ENCODE measurements at places on chromosomes 5 and 9.

- DNase-seq, result no peak
Observed at GRCh38 chr5:120684749-120685415, 220.8 kb downstream of the PRR16 start.

- DNase-seq, result no peak
Observed at GRCh38 chr5:14523243-14524034, 58.2 kb upstream of the OTULINL start.

DNA sequence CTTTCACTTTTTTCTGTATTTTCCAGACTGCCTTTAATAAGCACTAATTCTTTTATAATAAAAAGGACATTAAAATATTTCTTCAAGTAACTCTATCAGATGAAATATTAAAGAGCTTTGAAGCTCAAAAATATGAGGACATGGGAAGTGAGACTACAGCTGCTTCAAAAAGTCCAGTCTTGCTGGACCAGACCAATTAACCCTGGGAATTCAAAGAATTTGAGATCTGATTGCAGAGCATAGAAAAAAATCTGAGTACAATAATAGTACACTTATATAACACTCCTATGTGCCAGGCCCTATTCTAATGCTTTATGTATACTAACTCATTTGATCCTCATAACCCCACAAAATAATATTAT lies 9.8 kb downstream of the TMEM245 start:
- no peak for DNase-seq

- no peak for DNase-seq
Observed at GRCh38 chr5:33008751-33009418, 297.8 kb downstream of the NPR3 start.

DNA sequence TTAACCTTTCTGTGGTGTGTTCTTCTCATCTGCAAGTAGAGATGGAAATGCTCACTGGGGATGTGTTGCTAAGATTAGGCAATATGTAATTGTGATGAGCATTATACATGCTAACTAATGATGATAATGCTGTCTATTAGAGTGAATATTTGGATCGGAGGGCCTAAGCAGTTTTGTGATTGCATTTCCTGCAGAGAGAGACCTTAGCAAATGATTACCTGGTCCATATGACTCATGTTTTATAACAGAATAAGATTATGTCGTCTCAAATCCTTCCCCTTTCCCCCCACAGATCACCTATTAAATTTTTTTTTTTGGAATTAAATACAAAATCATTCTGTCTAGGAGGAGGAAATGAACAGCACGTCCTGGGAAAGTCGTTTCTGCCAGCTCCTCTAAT lies 82.7 kb downstream of the IZUMO3 start:
- DNase-seq, result no peak

DNA sequence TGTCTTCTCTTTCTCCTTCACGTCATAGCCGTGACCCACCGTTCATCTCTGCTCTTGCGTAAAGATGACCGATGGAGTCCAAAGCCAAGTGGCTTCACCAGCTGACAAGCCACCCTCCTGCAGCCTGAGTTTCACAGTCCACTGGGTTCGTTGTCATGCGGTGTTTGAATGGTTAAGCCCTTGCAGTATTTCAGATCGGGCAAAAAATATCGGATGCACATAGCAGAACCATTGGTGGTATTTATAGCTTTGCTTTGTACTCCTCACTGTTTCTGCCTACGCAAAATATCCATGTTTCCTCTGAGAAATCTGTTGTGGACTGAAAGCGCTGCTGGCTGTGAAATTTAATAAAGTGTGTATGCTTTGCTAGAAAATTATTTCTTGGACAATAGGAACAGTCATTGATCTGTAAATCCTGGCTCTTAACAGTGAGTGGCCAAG lies 34.5 kb upstream of the NCS1 start:
- no peak for DNase-seq

- DNase-seq, result no peak
Observed at GRCh38 chr5:88602584-88602983, 280.4 kb downstream of the MEF2C start.

GRCh38 chr5:29894668-29895067 lies 1298.8 kb upstream of the CDH6 start:
- no peak for DNase-seq

DNA sequence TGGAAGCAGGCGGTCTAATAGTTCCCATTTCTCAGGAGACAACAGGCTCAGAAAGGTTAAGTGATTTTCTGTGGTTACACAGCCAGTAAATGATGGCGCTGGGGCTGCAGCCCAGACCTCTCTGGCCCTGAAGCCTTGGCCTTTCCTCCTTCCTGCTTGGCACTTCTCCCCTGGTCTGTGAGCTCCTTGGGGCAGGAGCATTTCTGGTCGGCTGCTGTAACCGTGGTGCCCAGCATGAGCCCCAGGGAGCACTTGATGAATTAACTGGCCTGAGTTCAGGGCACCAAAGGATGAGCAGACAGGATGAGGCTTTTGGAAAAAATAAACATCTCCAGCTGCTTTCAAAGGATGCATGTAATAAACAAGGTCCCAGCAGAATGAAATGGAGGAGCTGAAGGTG lies 30.2 kb downstream of the CDHR2 start:
- no peak for DNase-seq

DNA sequence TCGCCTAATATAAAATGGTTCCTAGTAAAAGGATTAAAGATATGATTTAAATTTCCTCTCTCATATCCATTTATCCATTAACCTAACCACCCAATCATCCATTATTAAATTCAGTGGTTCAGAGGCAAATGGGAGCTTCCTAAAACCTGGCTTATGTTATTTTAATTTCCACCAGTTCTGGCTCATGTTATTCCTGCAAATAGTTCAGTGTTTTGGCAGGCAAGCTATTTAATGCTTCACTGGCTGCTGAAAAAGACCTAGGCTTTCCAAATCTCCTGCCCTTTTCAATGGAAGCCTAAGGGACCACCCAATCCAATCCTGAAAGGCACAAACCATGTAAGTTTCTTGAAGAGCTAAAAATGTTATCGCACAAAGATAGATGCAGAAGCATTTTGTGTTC lies 52.3 kb downstream of the POC5 start:
- no peak for DNase-seq

DNA sequence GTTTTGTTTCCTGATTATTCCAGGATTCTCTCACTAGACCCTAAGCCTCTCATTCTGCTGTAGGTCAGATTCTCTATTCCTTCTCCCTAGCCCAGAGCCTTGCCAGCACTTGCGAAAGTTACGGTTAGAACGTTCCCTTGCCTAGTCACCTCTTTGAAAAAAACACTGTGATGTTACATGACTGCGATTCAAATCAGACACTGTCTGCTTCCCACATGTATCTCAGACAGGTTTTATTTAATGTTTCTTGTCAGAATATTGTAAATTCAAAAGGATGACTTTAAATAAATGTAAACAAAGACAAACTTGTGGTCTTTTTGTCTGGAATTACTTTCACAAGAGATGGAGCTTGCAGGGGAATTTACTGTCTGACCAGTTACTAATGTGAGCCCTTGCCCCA lies 116.5 kb upstream of the OTULINL start:
- DNase-seq, result no peak

DNA sequence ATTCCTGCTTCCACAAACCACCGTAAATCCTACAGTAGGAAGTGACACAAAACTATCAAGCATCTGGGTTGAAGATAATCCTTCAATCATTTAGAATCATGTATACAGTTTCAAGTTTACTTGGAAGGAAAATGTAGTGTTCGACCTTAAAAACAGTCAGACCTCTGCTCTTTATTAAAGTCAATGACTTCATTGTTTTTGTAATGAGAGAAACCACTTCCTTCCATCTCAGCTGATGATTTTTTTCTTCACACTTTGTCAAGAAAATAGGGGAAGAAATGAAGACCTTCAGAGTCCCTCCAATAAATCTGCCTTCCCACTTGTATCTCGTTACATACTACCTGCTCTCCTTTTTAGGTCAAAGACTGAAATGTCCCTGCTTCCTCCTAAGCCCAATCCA lies 30.1 kb downstream of the TUSC1 start:
- no peak for DNase-seq

DNA sequence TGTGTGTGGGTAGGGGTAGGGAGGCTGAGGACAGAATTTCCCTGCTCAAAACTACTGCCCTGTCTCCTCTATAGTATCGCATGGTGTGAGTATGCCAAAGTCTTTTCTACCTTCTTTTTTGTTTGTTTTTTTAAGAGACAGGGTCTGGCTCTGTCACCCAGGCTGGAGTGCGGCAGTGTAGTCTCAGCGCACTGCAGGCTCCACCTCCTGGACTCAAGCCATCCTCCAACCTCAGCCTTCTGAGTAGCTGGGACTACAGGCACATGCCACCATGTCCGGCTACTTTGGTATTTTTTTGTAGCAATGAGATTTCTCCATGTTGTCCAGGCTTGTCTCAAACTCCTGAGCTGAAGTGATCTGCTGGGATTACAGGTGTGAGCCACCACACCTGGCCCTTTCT lies 2.5 kb downstream of the SRP19 start:
- DNase-seq, result no peak

GRCh38 chr9:115006660-115007059 lies 76.3 kb upstream of the TNFSF8 start:
- DNase-seq, result no peak

DNA sequence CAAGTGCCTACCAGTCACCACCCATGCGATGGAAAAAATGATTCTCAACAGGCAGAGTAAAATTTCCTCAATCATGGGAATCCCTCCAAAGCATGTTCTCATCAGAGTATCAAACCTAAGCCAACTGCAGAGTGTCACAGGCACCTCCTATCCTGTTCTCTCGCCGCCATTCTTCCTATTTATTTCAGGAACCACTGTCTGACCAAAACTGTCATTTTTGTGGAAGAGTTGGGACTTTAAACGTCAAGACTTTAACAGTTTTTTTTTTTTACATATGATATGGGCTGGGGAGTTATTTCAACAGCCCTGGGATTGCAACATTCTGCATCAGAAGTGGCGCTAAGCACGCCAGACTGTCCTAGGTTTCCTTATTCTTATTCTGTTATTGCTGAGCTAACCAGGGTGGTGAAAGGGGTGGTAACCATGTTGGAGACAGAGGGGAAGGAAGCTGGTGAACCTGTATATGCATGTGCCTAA lies 29.5 kb downstream of the PFDN1 start:
- DNase-seq, result no peak

- no peak for DNase-seq
Observed at GRCh38 chr9:113154946-113155345, 4.1 kb downstream of the SLC31A2 start.

DNA sequence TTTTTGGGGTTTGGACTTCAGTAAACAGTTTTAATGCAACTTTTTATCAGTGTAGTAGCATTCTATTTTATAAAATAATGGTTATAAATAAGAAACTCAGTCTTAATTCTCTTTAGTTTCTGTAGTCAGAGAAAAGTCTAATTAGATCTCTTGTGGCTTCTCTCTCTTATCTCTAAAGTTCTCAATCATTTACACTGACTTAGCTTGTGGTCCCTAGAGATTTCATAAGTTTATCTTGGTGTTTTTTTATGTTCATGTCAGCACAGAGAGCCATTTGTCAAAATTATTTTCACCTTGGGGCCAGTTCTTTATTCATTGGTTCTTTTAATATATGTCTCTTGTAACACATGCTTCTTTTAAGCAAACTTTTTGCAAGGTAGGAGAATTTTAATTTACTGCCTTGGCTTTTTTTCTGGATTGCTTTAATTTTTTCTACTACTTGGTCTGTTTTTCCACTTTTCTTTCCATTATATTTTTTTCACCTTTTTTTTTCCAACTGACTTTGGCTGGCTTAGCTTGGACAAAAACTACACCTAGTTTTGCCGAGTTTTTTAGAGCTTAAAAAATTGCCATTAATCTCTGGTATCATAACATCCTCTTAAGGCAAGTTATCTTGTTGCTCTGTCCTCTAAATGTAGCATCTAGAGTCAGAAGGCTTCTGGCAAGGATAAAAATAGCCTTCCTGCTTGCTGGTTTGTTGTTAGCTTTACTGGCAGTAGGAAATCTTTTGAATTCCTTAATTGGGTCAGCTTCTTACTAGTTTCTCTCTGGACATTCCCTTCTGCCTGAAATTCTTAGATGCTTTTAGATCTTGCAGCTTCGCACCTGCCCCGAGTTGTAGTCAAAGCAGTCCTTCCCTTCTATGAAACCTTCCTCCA lies 35.3 kb downstream of the CPEB4 start:
- no peak for DNase-seq

- no peak for DNase-seq
Observed at GRCh38 chr9:91834740-91835139, 115.3 kb downstream of the ROR2 start.

DNA sequence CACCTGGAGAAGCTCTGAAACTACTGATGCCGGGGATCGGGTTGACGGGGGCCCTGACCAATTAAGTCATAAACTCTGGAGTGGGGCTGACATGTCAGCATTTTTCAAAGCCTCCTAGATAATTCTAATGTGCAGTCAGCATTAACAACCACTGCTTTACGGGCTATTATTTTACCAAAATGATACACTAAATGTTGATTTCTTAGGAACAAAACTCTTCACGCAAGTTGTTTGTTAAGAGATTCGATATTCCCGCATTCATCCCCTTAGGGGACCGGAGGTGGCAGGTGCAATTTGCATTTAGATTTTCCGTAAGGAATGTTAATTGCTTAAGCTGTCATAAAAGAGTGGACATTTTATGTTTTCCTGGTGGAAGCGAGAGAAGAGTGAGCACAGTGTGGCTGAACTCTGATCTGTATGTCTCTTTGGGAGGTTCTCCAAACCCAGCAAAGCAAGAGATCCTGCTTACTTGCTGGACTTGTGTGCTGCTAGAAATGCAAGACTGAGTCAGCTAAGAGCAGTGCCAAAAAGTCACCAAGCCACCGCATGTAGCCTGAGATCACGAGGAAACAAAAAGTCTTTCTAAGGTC lies 77.6 kb downstream of the UGCG start:
- no peak for DNase-seq

DNA sequence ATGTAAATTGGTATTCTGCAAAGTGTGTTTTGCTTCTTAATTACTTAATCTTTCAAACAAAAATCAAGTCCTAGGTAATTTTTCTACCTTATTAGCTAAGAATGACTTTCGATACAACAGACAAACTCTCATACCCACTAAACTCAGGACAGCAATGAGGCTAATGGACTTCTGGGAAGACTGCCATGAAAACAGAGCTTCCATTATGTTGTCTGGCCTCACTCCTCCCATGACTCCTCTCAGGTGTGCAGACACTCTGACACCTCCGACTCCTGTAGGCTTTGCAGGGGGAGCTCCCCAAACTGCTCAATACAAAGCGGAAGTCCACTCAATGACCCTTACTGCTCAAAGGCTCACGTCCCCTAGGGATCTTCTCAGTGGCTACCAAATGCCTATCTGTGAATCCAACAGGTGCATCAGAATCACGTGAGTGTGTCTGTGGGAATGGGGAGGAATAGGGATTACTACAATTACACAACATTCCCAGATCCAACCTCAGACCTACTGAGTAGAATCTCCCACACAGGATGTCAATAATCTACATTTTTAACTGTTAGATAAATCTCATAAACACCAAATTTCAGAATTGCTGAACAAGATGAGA lies 289.9 kb downstream of the RAB3C start:
- no peak for DNase-seq

- DNase-seq, result no peak
Observed at GRCh38 chr5:169697976-169698375, 60.9 kb downstream of the DOCK2 start.

Measured in left hindlimb (tissue), 1 donor.